Activated T-cell treated with anti-CD3 and anti-CD28 coated beads for 48 hours (primary cell): ENCODE measurements at places on chromosomes 11 and 22.

DNA sequence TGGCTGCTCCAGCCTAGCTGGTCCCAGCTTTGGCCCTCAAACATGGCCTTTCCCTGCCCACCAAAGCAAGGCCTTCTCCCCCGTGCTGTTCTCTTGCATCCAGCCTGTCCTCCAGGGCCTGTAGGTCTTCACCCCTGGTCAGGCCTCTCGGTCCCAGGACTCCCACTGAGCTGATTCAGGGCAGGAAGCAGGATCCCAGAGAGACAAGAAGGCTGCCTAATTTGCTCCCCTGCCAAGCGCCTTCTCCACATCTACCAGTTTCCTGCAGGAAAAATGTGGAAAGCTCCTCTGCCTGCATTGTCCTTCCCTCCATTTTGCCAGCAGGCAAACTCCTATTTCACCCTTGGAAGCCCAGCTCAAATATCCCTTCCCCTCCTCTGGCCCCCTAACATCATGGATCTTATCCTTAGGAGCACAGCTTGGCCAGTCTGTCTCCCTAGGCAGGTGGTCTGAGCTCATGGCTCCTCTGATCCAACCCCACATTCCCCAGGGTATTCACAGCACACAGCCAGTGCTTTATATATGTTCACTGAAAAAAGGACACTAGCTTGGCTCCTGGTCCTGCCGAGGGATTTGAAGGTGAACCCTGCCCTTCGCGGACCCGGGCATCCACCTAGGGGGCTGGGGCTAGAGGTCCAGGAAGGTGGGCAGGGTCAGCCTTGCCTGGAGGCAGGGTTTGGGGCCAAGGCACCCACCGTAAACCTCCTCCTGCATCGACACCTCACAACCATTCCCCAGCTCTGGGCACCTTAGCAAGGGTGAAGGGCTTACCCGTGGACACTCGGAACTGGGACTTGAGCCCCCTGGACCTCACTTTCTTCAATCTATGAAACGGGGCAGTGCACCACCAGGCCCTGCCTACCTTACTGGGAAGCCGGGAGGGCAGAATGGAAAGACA lies 968 bp downstream of the RHBDD3 start:
- no peak for DNase-seq

GRCh38 chr22:50697667-50698506 lies 25.3 kb downstream of the SHANK3 start:
- no peak for DNase-seq

GRCh38 chr11:114262681-114263512 lies 33.3 kb upstream of the NNMT start:
- DNase-seq = no peak

GRCh38 chr11:70109903-70110302 lies 31.8 kb downstream of the ANO1 start:
- no peak for DNase-seq

DNA sequence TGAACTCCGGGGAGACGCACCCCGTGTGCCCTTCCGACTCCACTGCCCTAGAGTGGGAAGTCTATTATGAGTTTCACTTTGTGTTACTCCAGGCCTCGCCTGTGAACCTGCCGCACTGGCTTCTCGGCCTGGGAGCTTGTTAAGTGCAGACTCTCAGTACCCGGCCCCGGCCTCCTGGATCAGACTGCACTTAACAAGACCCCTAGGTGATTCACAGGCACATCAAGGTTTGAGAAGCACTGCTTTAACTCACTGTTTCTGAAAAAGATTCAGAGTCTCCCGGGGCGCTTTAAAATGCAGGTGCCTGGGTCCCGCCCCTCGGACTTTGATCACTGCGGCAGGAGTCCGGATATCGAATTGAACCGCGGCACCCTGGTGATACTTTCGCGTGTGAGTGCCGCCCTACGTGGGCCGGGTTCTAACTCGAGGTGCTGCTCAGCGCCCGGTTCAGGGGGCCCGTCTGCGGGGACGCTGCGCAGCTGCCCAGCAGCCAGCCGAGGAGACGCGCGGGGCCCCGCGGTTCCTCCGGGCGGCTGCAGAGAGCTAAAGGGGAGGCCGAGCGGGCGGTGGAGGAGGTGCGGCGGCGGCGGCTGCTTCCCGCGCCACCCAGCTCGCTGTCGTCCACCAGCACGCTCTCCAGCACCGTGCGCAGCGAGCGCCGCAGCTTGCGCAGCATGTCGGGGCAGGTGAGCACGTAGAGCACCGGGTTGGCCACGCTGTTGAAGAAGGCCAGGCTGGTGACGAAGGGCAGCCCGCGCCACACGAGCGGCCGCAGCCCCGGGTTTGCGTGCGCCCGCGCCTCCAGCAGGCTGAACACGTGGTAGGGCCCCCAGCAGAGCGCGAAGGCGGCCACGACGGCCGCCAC lies 3.4 kb downstream of the PTGDR2 start:
- DNase-seq = no peak

GRCh38 chr11:61895046-61895717 lies 3.8 kb upstream of the FADS3 start:
- no peak for DNase-seq

GRCh38 chr22:22942511-22943329 lies 55.1 kb downstream of the IGLL5 start:
- DNase-seq = peak; percentile 68

DNA sequence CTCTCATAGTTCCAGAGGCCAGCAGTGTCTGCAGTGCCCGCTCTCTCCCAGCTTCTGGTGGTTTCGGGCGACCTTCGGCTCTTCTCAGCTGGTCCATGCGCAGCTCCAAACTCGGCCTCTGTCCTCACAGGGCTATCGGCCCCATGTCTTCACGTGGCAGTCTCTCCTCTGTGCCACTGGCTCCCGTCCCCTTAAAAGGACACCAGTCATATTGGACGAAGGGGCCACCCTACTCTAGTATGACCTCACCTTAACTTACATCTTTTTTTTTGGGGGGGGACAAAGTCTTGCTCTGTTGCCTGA lies 13.8 kb downstream of the LTO1 start:
- no peak for DNase-seq

- no peak for DNase-seq
Observed at GRCh38 chr11:121467471-121467870, 14.7 kb upstream of the SORL1-AS1 start.

DNA sequence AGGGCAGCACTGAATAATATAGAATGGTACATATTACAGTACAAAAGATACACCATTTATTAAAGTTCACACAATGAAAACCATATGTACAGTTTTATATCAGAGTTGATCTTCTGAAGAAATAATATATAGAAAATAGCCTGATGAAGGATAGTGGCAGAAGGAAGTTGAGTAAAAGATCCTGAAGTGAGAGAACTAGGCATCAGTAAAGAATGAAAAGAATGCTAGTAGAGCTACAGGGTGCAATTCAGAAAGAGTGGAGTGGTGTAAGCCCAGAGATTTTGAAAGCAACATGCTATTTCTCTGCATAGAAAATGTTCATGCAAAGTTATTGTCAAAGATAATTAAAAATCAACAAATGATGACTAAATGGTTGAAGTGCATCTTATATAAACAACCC lies 1552.7 kb upstream of the TENM4 start:
- DNase-seq = no peak

DNA sequence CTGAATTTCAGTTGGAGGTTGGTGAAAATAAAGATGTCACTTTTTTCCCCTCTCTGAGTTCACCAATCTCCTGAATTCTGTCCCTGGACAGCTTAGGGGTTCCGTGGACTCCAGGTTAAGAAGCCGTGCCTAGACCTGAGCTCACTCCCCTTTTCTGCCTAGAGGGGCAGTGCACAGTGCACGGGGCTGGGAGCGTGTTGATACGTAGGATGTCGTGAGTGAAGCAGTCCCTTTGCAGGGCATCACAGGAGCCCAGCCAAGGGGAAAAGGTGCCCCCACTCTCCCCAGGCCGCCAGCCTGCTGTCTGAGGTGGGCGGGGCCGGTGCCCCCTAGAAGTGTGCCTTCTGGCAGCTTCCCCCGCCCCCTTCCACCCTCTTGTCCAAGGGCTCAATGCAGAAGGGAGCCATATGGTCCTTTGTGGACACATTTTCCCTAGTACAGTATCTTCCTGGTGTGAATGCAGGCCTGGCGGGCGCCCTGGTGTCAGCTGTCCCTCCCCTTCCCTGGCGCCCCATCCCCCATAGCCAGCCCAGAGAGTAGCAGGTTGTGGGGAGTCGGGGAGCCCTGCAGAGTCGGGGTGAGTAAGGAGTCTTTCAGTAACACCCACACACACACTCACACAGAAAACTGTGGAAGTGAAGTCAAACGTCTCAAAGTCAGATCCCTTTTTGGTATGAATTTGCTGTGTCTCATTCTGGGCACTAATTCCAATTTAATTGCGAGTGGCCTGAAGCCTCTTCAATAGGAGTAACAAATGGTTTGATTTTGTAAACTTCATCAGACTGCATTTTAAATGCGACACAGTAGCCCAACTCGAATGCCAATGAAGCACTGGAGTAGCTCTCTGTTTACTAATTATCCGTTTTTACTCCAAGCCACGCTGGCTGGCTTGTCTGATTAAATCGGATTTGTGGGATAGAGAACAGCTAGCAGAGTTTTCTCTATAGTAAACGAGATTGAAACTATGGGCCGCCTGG lies 67.5 kb upstream of the NNMT start:
- DNase-seq = no peak

- no peak for DNase-seq
Observed at GRCh38 chr22:20442485-20443284, 5.1 kb upstream of the SCARF2 start.

DNA sequence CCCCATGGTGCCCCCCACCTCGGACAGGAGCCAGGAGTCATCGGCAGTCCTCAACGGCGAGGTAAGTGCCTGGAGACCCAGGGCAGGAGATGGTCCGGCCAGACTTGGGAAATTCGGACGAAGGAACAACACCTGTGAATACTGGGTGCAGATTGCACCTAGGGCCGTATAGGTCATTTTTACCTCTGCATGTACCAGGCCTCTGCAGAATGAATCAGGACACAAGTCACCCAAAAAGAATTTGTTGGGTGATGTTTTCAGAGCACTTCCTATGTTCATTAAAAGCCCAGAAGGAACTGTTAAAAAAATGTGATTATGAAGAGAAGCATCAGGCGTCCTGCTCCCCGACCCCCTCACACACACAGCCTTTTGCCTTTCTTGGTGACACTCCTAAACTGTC lies 93.9 kb downstream of the C11orf91 start:
- DNase-seq = no peak
